Gastroesophageal sphincter (tissue), 4 donors: ENCODE measurements at places on chromosomes 7 and 10.

GRCh38 chr7:157469181-157470016, 132.6 kb downstream of the DNAJB6 start:
- ATAC-seq = no peak

DNA sequence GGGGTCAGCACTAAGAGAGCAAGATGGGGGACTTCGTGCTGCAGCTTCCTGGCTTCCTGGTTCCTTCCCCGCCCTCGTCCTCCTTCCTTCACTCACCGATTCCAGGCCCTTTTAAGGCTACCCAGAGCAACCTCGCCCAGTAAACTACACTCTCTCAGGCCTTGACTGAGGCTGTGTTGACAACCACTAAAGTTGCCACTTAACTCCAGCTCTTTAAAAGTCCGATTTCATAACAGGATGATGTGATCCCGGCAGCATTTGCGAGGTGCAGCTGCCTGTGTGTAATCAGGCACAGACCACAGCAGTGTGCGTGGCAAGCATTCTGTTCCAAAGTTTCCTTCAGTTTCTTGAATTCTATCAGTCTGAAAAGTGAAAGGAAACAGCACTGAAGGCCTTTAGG, 110.6 kb downstream of the RAB11FIP2 start:
- ATAC-seq = no peak

DNA sequence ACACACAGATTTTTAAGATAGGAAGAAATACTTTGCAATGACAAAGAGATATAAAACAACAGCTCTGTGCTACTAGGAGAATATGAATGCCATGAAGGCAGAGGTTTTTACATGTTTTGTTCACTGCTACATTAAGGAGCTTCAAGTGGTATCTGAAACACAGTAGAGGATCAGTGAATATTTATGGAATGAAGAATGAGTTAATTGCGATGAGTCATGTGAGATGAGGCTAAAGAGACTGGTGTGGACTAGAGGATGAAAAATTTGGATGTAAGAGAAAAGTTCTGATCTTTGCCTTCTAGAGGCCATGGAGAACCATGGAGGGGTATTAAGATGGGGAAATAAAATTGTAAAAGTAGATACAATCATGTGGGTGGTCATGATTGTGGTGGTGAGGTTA, 434.2 kb downstream of the PHTF2 start:
- no peak for ATAC-seq

GRCh38 chr7:96739609-96740008, 30.0 kb upstream of the SEM1 start:
- no peak for ATAC-seq

DNA sequence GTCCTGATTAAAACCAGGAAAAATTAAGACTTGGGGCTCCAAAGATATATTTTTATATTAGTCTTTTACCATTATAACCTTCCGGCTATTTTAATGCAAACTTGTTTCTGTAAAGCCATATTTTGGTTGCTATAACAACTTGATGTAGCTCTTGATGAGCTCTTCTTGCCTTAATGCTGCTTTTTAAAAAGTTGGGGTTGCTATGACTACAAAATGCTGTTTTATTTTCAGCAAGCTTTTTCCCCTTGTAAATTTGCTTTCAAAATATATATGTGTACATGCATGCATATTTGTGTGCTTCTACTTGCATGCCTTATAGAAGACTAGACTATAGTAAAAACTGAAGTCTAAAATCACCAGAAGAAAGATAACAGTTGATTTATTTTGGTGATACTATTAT, 99.7 kb downstream of the CSTF2T start:
- ATAC-seq = no peak

DNA sequence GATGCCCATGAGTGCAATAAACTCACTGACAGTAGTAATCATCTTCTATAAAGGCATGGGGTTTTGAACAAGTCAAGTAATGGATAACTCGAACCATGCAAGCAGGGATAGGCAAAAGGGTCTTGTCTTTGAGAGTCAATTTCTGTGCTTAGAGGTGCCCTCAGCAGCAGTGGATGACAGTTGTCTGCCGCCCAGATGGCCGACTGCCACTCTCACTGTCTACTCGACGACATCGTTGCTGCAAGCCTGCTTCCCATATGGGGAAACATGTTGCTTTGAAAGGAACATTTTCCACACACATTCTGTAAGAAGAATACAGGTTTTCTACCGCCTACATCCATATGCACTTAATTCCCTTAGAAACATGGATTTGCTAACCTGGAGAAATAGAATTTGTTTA, 236.3 kb upstream of the DKK1 start:
- no peak for ATAC-seq

GRCh38 chr10:80281784-80282765, 7.4 kb downstream of the MAT1A start:
- ATAC-seq = no peak

- ATAC-seq = no peak
Observed at GRCh38 chr10:6231146-6231545, 28.4 kb downstream of the PFKFB3 start.

GRCh38 chr7:153920126-153920525, 132.1 kb upstream of the DPP6 start:
- no peak for ATAC-seq

GRCh38 chr10:124339119-124340032, 79.3 kb downstream of the OAT start:
- no peak for ATAC-seq
